ENCODE measurements at places on chromosomes 5 and 9.

- no peak for DNase-seq
These were observed 93.0 kb downstream of the FANCC start for GRCh38 chr9:95224376-95225019.

- DNase-seq: no peak
These were observed 26.2 kb upstream of the RICTOR start for GRCh38 chr5:39100301-39100850.

- no peak for DNase-seq
These were observed 11.6 kb downstream of the RAI14 start for GRCh38 chr5:34667705-34668104.

- no peak for DNase-seq
These were observed at the start of gene PCDHA12 for GRCh38 chr5:140875085-140876065. Gene PCDHA12, plus strand, starts transcription at chr5:140875308. Its CDS starts 165 bp downstream, at chr5:140875473.

- DNase-seq: no peak
These were observed 2112.9 kb upstream of the WWC1 start for GRCh38 chr5:166178411-166179080.

- DNase-seq: no peak
These were observed 418.2 kb downstream of the GABRG2 start for GRCh38 chr5:162485666-162486292.

DNA sequence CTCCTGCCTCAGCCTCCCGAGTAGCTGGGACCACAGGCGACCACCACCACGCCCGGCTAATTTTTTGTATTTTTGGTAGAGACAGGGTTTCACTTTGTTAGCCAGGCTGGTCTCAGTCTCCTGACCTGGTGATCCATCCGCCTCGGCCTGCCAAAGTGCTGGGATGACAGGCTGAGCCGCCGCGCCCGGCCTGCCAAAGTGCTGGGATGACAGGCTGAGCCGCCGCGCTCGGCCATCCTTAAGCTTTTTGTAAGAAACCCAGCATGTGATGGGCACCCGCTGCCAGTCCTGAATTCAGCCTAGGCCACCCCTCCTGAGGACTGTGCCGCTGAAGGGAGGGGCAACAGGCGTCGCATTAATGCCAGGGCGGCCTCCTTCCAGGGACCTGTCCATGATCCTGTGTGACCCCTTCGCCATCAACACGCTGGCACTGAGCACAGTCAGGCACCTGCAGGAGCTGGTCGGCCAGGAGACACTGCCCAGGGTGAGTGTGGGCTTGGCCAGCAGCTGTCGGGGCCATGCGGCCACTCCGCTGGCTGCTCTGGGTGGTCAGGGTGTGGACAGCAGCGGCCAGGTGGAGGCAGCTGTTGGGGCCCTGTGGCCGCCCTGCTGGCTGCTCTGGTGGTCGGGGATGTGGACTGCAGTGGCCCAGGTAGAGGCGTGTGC, 10.5 kb downstream of the NELFB start:
- no peak for DNase-seq

GRCh38 chr9:104635456-104635855, 17.5 kb upstream of the OR13C9 start:
- no peak for DNase-seq

DNA sequence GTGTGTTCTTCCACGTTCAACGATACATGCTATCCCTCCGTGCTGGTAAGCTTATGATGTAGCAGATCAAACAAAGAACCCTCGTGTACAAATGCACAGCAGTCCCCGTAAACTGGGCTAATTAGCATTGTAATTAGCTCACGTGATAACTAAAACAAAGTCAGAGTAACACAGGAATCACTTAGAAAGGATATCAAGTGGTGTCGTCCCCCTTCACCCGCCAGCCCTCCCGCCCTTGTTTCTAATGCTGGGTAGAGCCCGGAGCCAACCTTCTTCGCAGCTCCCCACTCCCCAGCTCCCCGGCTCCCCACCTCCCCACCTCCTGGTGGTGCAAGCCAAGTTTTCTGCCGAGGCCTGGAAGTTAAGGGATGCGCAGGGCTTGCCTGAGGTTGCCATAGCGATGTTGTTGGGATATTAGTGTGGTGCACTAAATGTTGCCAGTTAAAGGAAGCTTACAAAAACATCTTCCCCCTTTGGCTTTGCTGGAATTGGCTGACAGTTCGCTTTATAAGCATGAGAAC, 357.9 kb upstream of the CCNH start:
- DNase-seq: no peak

DNA sequence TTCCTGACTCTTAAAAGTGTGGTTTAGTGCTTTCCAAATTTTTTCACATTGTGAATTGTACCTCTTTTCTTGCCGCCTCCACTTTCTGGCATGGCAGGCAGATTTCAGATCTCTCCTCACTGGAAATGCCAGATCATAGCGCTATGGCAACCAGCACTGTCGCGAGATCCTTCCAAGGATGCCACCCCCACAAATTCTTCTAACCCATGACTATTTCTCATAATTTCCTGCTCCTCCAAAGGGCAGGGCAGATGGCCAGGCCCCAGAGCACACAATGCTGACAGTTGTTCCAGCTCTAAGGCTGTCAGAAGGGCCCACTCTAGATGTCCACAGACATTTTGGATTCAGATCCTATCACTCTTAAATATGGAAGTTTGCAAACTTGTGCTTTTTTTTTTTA, 446.2 kb upstream of the RIOK2 start:
- DNase-seq: no peak

DNA sequence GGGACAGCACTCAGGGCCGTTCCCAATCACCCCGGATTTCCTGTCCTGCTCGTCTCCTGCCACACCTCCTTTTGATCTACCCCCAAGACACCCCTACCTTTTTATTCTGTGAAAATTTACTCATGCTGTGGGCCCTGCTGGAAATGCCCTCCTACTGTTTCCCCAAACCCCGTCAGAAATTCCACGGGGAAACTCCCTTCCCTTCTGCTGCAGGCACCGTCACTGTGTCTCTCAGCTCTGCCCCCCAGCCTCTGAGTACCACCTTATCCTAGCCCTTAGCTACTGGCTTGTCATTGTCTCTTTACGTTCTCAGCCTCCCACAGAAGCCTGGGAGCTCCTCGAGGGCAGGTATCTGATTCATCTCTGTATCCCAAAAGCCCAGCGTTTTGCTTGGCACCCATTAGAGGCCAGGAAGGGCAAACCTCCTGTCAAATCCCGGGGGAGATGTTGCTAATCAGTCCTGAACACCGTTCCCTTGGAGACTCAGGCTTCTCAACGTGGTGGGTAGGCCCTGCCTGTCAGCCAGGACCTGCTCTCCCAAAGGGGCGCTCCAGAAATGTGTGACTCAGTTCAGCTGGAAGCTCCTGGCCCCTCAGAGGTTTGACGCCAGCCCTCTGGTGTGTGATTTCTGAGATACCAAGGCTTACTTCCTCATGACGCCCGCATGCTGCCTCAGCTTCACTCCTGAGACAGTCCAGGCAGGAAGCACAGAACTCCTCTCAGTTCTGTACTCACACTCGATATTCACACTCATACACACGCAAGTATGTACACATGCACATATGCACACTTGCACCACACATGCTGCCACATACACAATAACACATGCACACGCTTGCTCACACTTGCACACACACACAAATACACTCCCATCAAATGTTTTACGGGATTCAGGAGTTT, 50.7 kb upstream of the GRHPR start:
- peak; percentile 89 for DNase-seq

- no peak for DNase-seq
These were observed 284.8 kb downstream of the DENND1A start for GRCh38 chr9:123645126-123645525.

- DNase-seq: no peak
These were observed 18.9 kb upstream of the PFDN1 start for GRCh38 chr5:140321796-140322195.

DNA sequence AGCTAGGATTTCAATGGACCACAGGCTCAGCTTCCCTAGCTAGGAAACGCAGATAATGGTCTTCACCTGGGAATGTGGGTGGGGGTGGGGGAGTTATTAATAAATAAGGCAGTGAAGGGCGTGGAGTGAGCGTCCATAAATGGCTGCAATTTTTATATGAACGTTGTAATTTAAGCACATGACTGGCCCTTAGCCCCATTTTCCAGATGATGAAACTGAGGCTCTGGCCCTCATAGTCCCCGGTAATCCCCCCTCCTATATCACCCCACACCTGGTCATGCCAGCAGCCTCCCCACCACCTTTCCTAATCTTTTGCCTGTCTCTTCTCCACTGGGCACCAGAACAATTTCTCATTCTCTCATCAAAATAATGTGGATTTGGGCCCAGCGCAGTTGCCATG, 61.9 kb upstream of the LMX1B start:
- no peak for DNase-seq

DNA sequence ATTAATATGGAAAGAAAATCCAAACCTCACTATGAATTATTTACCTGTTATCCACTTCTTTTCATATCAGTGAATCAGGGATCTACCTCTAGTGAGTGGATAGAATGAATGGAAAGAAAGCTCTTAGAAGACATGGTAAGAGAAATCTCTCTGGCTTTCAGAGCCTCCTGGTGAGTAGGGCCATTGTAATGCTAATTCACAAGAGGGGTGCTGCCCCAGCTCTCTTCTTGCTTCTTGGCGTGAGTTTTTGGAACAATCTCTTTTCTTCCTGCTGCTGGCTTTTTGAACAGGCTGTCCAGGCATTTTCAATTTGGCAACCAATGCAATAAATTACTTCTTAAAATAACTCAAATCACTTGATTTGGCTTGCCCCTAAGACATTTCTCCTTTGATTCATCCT, 49.9 kb upstream of the KCNN2 start:
- DNase-seq: no peak

GRCh38 chr5:133400831-133401351, 211.4 kb downstream of the FSTL4 start:
- DNase-seq: no peak

GRCh38 chr5:148949841-148950470, 112.9 kb downstream of the SH3TC2 start:
- no peak for DNase-seq

- no peak for DNase-seq
These were observed 201 bp downstream of the DOLK start for GRCh38 chr9:128947277-128947526.

GRCh38 chr9:99052815-99053715, 51.8 kb upstream of the TGFBR1 start:
- DNase-seq: no peak

DNA sequence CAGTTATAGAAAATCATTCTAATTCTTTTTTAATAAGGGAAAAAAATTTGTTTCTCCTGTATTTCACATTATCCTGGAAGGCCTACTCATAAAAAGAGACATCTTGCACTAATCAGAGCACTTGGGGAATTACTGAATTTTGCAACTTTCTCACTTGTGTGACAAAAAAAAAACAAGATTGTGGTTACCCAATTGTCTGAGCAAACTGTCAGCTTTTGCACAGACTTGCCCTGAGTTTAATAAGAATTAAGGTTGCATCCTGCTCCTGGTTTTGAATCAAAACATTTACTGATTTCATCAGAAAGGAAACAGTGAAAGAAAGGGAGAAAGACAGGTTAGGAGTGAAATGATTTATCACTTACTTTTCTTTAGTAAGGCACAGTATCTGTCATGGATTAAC, 10.6 kb upstream of the SH3RF2 start:
- no peak for DNase-seq

All from Karpas-422 (cell line).